ENCODE measurements at places on chromosomes 5 and 9. TPM values are rescaled to one million over a fixed set of nuclear protein-coding genes. Genes with fewer than 3 reads are reported as not detected.

The PTGDS gene
- 6.7 TPM for total RNA-seq

The CKMT2 gene
- not detected for total RNA-seq

The GRXCR2 gene
- not detected for total RNA-seq

The CACFD1 gene
- total RNA-seq: 0.82 TPM

The CMBL gene
- 0.98 TPM for total RNA-seq

The DDX4 gene
- 0.98 TPM for total RNA-seq

The TMEM252 gene
- total RNA-seq: not detected

The FSD1L gene
- 6.2 TPM for total RNA-seq

The OGN gene
- total RNA-seq: not detected

The FYB1 gene
- 193 TPM for total RNA-seq

The NEUROG1 gene
- not detected for total RNA-seq

The FOXI1 gene
- not detected for total RNA-seq

The FAM120AOS gene
- total RNA-seq: 42.3 TPM

The SLCO6A1 gene
- not detected for total RNA-seq

The NFIB gene
- not detected for total RNA-seq

The FSTL4 gene
- not detected for total RNA-seq

The SETD9 gene
- total RNA-seq: 9.7 TPM

The ADAM19 gene
- total RNA-seq: 314 TPM

The TMEM171 gene
- not detected for total RNA-seq

The FCHSD1 gene
- 55.6 TPM for total RNA-seq

The PTGES2 gene
- 52.5 TPM for total RNA-seq
